Amniotic stem cell (primary cell): ENCODE measurements at places on chromosomes 12 and 14.

- DNase-seq, result no peak
Observed at GRCh38 chr12:105761075-105761474, 377.7 kb downstream of the NUAK1 start.

GRCh38 chr14:101239065-101239464 lies 322.2 kb upstream of the DIO3 start:
- DNase-seq, result no peak

DNA sequence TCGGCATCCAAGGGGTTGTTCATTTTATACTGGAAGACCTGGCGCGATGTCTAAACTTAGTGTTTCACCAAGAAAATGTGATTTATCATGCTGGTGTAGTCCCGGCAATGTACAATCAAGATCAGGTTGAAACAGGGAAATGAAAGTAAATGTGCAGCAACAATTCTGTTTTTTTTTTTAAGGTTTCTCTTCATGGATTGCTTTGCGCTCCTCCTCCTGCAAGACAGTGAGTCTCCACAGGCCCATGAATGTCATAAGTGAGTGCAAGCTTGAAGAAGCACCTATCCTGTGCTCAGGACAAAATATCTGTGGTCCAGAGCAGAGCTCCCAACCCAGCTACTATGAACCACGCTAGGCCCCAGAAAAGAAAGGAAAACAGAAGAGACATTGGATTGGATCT lies 143.4 kb downstream of the KCNK10 start:
- DNase-seq, result no peak

DNA sequence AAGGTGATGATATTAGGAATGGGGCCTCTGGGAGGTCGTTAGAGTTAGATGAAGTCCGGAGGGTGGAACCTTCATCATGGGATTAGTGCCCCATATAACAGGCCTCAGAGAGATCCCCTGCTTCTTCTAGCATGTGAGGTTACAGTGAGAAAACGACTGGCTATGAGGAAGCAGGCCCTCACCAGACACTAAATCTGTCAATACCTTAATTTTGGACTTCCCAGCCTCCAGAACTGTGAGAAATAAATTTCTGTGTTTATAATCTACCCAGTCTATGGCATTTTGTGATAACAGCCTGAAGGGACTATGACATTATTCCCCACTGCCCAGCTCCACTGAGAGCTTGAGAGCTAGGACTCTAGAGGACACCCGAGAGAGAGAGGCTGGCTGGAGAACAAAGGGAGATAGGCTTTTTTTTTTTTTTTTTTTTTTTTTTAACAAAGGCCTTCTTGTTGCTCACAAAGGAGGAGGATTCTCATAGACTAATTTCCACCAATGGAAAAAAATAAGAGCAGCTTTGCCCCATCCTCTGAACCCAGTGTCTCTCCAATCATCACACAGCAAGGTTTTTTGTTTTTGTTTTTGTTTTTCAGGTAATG lies 87.8 kb upstream of the EEA1 start:
- no peak for DNase-seq

DNA sequence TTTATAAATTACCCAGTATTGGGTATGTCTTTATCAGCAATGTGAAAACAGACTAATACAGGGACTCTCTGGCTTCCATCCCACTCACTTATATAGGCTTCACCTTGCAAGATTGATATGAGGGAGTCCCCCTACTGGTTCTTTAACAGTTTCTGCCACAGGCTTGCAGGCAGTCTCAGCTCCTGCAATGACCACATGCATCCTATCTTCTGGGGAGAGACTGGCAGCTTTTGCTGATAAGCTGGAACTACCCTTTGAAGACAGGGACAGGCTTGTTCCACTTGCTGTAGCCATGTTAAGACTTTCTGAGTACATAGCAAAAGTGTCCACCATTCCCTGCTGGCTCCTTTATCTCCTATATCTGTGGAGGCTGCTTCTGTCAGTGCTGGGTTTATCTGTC lies 531.7 kb upstream of the FLRT2 start:
- DNase-seq, result no peak

DNA sequence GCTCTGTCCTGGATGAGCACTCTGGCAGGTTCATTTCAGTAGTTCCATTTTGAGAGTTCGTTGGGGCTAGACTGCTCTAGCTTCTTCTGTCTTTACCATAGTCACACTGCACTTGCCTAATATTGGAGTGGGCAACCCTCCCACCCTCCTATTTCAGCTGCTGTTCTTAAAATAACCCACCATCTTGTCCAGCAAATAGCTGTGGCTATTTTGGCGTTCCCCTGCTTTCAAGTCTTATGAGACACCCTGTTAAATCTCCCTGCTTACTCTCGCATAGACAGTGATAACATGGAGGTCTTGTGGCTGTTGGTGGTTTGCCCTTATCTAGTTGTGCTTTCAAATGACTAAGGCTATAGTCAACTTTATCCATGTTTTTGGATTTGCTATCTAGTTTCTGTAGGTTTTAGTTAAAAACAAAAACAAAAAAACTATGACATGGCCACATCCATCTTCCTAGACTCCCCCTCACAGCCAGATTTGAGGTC lies 65.5 kb downstream of the LRP6 start:
- no peak for DNase-seq

- no peak for DNase-seq
Observed at GRCh38 chr14:94001016-94001415, 3.9 kb downstream of the CCDC197 start.

DNA sequence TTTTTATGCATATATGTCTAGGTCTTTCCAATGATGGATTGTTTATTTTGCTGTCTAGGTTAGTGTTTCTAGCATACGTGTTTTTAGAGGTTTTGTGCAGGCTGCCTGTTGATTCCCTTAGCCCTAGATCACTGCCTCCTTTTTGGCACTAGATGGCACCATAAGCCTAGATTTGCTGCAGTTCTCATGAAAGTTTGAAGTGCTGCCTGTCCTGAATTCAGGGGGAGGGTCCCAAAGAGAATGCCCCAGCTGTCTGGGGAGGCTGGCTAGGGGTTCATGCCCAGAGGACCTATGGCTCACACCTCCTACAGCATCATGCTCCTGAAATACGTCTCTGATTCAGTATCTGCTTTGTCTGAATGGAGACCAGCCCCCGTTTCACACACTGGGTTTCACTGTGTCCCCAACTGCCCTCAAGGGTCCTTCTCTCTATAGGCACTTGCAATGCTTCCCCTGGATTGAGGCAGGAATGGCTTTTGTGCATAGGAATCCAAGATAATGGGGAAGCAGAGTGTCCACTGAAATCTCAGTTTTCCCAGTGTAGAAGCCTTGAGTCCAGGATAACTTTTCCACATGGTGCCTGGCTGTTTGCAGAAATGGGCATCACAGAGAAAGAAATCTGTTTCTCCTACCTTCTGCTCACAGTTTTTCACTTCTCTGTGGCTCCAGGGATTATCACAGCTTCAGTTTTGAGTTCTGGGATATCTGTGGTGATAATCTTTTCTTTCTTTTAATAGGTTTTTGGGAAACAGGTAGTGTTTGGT lies 14.2 kb upstream of the TXNRD1 start:
- DNase-seq, result no peak

DNA sequence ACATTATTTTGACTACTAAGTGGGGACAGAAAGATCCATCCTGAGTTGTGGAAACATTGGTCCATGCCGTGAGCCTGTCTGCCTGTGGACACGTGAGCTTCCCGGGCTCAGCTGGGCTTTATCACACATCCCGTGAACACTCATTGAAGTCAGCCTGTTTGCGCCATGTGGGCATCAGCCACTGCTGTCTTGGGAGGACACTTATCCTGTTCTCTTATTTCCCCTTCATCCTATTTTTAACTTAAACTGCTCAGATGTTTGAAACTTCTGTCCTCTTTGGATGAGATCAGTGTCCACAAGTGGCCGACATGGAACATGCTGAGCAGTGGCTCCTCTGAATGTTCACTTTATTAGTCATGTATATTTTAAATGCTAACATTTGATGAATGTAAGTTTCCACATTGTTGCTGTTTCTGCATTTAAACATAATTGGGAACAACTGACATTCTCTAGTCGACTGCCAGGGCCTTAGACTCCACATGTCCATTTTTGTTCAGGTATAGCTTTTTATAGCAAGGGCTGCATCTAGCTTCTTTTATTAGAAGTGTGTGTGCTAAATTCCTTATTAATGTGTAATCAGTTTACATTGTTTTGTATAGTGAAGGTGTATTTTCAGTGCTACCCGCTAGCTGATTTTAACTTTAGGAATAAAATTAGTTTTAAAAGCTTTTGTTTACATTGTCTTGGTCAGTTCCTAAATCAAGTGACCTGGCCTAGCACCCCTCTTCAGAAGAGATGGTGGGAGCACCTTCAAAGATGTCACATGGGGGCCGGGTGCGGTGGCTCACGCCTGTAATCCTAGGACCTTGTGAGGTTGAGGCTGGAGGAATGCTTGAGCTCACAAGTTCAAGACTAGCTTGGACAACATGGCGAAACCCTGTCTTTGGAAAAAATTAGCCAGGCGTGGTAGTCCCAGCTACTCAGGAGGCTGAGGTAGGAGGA lies 24.0 kb downstream of the RNF34 start:
- no peak for DNase-seq

DNA sequence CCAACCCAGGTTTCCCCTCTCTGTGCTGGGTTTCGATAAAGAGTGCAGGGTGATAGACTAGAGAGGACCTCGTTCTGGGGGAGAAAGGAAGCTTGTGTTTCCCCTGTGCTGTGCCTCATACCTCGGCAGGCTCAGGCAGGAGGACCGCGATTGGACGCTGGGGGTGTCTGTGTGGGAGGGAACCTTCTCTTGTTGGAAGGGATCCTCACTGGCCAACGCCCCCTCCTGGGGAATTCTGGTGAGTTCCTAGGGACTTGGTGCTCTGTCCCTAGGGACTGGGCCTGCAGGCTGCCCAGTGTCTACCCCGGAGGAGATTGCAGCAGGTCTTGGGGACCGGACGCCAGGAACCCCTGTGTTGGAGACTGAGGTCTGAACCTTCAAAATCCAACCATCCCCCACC lies 157.4 kb upstream of the PRMT8 start:
- no peak for DNase-seq

- DNase-seq, result no peak
Observed at GRCh38 chr12:6338955-6339354, 2.9 kb downstream of the TNFRSF1A start.
